ENCODE measurements at places on chromosomes 6 and 20.

- DNase-seq, result no peak
These were observed 62.4 kb downstream of the HS3ST5 start for GRCh38 chr6:114280239-114280982.

DNA sequence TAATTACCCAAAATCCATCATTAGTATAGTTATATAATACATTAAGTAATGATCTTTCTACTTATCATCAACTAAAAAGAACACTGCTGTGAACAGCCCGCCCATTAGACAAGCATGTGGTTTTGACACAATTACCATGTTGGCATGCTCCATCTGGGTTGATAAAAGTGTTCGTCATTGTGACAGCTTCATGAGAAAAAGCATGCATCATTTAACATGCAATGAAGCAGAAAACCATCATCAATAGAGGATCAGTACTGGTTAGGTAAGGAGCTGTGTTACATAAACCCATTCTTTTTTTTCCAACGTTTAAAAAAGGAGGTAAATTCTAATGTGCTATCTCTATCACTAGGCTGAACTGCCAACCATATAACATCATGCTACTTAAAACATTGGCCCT, 101.9 kb downstream of the EPB41L2 start:
- no peak for DNase-seq

DNA sequence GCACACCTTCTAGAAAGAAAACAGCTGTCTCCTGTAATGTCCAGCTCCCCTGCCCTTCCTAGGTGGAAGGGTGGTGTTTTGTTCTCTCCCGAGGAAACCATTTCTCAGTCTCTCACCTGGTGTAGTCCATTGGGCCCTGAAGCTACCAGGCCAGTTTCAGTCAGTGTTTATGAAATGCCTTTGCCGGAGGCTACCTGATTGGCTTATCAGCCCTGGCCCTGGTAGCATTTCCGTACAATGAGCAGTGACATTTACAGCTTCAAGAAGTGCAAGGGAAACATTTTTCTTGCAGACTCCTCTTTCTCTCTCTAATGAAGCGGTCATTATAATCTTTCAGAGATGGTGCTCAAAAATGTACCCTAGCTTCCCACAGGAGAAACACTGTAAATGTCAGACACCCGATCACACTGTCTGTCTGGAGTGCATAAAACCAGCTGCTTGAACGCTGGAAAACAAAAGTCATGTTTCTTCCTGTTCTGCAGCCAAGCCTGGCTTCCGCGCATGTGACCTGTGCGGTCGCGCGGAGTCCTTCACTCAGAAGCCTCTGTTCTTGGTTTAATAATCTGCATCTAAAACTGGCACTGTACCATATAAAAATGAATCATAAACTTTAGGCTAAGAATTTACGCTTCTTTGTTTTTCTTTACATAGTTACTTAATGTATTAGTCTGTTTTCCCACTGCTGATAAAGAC, 28.4 kb upstream of the SAYSD1 start:
- DNase-seq, result no peak

DNA sequence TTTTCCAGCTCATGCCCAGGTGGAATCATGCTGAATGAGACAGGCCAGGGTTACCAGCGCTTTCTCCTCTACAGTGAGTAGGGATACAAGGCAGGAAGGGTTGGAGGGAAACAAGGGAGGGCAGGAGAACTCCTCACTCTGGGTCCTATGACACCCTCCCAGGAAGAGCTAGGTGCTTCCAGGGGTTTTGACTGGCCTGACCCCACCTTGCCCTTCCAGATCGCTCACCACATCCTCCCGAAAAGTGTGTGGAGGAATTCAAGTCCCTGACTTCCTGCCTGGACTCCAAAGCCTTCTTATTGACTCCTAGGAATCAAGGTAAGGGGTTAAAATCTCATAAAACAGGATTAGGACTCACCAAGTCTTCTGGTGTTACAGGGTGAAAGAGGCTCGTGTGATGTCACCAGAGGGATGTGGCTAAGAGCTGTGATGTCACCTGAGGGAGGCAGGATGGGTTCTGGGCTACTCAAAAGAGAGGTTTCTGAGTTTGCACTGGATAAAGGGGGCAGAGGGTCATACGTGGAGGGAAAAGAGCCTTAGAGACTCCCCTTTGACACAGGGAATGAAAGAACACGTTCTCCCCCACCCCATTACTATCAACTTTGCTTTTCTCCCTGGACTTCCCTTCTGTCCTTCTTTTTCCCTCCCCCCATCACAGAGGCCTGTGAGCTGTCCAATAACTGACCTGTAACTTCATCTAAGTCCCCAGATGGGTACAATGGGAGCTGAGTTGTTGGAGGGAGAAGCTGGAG, 1.9 kb downstream of the APOM start:
- DNase-seq, result no peak

GRCh38 chr6:138500045-138500665, 861 bp upstream of the NHSL1 start:
- DNase-seq, result no peak

- no peak for DNase-seq
These were observed 826 bp upstream of the PYGB start for GRCh38 chr20:25247000-25247517.

GRCh38 chr6:34688956-34689355, 7.6 kb downstream of the ILRUN start:
- no peak for DNase-seq

DNA sequence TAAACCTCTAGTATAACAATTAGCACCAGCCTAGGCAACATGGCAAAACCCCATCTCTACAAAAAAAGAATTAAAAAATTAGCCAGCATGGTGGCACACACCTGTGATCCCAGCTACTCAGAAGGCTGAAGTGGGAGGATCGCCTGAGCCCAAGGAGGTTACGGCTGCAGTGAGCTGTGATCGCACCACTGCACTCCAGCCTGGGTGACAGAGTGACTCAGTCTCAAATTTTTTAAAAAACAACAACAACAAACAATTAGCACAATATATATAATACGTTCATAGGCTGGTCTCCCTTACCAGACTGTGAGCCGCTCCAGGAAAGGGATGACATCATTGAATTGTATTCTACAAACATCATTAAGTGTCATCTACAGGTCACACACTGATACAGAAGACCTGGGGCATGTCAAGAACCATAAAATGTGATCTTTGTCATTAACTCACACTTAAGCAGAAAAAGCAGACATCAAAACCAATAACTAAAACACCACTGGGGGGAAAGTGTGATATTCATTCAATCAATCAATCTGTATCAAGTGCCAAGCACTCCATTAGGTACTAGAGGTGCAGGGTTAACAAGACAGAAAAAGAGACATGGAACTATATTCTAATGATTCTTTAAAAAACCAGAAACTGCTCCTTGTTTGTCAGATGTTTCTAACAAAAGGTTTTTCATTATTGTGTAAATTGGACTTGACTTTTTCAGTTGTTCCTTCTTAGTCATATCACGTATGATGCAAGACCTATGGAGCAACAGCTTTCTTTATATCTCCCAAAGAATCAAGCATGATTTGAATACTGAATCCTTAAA, 17.8 kb downstream of the MAP3K5 start:
- DNase-seq, result no peak

DNA sequence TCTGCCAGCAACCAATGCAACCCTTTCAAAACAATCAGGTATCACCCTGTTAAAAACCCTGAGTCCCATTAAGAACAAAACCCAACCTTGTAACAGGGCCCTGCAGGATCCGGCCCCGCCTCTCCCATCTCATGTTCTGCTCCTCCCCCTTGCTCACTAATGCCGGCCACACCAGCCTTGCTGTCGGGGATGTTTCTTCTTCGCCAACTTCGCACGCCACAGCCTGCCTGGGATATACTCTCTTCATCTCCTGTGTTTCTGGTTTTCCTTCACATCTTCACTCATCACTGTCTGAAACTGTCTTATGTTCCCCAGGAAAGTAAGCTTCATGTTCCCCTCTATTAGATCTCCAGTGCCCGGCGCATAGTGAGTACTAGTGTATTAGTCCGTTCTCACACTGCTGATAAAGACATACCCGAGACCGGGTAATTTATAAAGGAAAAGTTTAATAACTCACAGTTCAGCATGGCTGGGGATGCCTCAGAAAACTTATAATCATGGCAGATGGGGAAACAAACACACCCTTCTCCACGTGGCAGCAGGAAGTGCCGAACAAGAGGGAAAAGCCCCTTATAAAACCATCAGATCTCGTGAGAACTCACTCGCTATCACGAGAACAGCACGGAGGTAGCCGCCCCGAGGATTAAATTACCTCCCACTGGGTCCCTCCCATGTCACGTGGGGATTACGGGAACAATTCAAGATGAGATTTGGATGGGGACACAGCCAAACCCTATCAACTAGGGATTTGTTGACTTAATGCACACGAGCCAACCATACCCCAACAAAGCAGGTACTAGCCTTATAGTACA, 5.1 kb downstream of the TP53RK start:
- no peak for DNase-seq

DNA sequence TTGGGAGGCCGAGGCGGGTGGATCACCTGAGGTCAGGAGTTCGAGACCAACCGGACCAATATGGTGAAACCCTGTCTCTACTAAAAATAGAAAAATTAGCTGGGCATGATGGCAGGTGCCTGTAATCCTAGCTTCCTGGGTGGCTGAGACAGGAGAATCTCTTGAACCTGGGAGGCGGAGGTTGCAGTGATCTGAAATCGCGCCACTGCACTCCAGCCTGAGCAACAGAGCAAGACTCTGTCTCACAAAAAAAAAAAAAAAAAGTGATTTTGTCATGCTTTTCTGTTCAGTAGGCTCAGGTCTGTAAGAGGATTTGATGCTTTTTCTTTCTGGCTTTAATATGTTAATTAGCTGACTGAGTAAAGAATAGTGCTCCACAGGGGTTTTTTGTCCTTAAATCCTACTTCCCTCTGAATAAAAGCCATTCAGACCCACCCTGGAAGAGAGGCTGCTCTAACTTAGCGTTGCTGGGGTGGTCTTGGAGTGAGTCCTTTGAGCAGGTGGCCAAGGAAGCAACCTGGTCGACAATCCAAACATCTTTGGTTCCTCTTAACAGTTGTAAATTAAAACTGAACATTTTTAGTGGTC, 19.0 kb downstream of the MCM8 start:
- no peak for DNase-seq

DNA sequence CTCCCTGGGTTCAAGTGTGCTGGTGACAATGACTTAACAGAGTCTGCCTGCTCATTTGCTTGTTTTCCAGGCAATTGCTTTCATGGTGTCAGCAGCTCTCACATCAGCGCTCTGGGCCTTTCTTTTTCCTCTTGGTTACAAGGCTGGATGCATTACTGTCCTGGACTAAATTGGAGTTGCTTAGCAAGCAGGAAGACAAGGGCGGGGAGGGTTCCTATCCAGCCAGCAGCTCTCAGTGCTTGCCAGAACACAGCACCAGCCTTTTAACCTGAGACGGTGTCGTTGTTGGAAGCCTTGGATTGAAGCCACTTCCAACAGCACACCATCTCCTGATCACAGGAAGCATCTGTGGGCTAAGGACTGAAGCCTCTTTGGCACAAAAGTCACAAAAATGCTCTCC, 606.9 kb downstream of the CDH26 start:
- no peak for DNase-seq

GRCh38 chr6:107179004-107179403, 63.7 kb upstream of the BEND3 start:
- DNase-seq, result no peak

DNA sequence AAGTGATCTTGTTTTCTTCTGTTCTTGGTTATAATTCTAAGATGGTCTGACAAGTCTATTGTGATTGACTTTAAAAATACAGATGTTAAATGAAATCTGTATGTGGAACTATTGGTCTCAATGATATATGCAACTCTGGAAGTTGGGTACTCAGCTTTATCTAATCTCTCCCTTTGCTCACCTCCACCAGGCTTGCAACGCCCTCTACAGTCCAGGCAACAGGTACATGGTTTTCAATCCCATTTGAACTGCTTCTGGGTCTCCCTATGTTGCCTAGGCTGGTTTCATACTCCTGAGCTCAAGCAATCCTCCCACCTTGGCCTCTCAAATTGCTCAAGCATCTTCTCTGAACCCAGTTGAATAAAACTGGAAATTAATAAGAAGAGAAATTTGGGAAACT, 25.6 kb upstream of the HLA-DQB1 start:
- DNase-seq, result peak; percentile 54

DNA sequence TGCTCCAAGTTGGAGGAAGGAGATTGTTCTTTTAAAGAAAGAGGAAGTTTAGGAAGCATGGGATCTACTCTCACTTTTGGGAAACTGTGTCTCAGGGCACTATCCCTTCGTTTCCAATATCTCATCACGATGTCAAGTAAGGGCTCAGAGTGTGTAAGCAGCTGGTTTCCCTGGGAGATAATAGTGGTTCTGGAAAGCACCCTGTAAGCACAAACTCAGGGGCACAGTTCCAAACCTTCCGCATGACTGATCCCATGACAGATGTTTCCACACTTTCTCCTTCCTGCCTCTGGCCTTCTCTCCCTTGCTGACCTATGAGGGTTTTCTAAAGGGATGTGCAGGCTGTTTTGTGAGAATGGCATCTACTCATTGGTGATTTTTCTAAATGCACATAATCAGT, 33.9 kb downstream of the ADTRP start:
- no peak for DNase-seq

GRCh38 chr6:168393126-168393870, 47.7 kb upstream of the SMOC2 start:
- no peak for DNase-seq

DNA sequence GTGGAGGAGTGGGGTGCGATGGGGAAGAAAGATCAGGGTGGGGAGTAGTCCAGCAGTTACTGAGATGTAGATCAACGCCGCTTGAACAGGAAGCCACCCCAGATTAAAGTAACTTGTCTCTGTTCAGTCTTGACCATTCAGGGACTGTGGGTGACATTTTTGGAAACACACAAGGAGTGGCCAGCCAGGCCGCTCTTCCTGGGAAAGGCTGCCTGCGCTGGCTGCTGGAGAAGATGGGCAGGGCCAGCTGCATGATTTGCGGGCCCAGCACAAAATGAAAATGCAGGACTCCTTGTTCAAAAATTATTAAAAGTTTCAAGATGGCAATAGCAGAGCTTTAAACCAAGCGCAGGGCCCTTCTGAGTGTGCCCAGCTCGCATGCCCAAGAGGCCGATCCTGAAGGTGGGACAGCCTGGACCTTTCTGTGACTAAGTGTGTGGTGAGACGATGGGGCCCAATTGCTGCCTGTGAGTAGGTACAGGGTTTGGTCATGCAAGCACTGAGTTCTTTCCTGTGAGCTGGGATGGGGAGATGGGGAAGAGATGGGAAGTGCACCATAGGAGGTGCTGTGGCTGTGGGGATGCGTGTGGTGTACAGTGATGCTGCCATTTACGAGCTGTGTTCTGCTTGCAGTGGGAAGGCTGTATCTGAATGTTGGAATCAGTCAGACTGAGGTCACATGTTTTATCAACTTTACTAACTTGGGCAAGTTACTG, 51.3 kb downstream of the DAAM2 start:
- no peak for DNase-seq

- DNase-seq, result no peak
These were observed 11.1 kb downstream of the GLP1R start for GRCh38 chr6:39059496-39060310.

GRCh38 chr6:159974932-159975331, 6.0 kb downstream of the IGF2R start:
- no peak for DNase-seq

DNA sequence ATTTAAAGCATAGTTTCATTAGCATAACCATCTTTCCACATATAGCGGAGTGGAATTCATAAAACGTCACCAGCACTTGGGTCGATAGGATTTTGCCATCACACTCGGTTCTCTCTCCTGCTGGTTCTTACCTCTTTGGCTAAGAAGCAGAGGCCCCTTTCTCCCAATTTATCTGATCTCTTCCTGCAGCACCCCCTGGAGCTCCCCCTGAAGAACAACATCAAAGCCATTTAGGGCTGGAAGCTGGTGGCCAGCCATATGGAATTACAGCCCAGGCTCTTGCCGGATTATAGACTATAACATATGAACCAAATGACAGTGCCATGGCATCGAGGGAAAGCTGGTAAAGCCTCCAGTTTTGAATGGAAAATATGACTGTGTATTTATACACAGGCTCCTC, 6.4 kb upstream of the KIF6 start:
- DNase-seq, result no peak

- DNase-seq, result peak; percentile 72
These were observed 79.7 kb upstream of the SYNDIG1 start for GRCh38 chr20:24389686-24390085.
